ENCODE measurements at places on chromosomes 4 and X.

GRCh38 chr4:77819404-77819842 lies 255 bp upstream of the CNOT6L start:
- DNase-seq: peak; percentile 26

- DNase-seq: peak; percentile 23
Observed at GRCh38 chr4:8472158-8472688, 31.6 kb downstream of the TRMT44 start.

- DNase-seq: peak; percentile 39
Observed at GRCh38 chr4:6019316-6020263, 1.4 kb upstream of the C4orf50 start.

DNA sequence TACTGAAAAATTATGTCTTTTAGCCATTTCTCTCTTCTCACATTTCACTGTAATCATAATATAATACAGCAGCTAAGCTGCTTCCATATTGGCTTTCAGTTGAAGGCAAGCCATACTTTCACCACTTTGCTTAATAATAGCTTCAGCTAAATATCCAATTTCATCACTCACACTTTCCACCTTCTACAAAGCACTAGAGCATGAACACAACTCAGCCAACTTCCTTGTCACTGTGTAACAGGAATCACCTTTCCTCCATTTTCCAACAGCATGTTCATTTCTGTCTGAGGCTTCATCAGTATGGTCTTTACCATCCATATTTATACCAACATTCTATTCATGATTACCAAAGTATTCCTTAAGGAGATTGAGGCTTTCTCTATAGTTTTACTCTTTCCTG lies 219.8 kb upstream of the CTSO start:
- no peak for DNase-seq

DNA sequence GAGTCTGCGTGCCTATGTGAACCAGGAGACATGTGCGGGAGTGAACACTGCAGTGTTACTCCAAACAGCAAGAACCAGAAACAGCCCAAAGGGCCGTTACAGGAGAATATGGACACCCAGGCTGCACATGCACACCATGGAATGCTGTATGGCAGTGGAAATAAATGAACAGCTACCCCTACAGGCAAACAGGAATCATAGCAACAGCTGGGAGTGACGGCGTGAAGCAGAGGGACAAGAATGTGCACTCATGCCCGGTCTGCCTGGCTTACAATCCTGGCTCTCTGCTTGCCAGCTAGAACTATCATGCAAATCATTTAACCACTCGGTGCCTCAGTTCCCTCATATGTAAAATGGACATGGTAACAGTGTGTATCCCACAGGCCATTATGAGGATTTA lies 16.6 kb downstream of the GPKOW start:
- DNase-seq: peak; percentile 55

- no peak for DNase-seq
Observed at GRCh38 chrX:19740744-19741143, 146.7 kb downstream of the SH3KBP1 start.

- DNase-seq: no peak
Observed at GRCh38 chr4:24262084-24262483, 322.3 kb downstream of the DHX15 start.

GRCh38 chrX:110989869-110990268 lies 106.1 kb upstream of the PAK3 start:
- no peak for DNase-seq
